ENCODE measurements at places on chromosomes 11 and 22.

GRCh38 chr22:23626286-23626975, 5.7 kb downstream of the DRICH1 start:
- DNase-seq: no peak

DNA sequence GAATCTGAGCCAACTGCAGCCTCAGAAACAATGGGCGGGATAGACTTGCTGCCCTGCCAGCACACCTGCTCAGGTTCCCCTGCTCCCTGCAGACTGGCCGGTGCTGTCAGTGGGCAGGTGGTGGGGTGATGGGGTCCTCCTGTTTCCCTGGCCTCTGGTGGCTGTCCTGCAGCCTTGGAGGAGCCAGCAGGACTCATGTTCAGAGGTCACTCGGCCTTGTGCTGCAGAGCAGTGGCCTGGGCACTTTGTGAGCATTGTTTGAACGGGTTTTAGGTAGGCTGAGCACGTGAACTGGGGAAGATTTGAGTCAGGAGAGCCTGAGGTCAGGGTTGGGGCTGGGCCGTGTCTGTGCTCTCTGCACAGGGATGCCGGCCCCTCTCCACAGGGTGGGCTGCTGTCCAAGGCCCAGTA, 17.6 kb downstream of the PPIL2 start:
- no peak for DNase-seq

GRCh38 chr22:42170946-42171345, 40.3 kb upstream of the CYP2D6 start:
- DNase-seq: no peak

DNA sequence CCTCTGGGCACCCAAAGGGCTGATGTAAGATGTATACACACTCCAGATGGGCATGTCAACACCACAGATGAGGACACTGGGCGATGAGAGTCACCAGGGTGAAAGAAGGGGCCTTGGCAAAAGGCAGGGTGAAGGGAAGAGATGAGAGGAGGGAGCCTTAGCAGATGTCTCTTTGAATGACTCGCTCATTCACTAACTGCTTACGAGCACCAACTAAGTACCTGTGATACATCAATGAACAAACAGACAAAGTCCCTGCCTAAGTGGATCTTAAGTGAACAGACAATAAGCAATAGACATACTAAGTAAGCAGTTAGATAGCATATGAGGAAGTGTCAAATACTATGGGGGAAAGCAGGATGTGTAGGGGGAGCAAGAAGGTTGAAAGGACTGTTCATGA, 7.5 kb downstream of the ME3 start:
- no peak for DNase-seq

- DNase-seq: no peak
Measured at GRCh38 chr11:4916581-4916980, 2.6 kb downstream of the OR51G2 start.

DNA sequence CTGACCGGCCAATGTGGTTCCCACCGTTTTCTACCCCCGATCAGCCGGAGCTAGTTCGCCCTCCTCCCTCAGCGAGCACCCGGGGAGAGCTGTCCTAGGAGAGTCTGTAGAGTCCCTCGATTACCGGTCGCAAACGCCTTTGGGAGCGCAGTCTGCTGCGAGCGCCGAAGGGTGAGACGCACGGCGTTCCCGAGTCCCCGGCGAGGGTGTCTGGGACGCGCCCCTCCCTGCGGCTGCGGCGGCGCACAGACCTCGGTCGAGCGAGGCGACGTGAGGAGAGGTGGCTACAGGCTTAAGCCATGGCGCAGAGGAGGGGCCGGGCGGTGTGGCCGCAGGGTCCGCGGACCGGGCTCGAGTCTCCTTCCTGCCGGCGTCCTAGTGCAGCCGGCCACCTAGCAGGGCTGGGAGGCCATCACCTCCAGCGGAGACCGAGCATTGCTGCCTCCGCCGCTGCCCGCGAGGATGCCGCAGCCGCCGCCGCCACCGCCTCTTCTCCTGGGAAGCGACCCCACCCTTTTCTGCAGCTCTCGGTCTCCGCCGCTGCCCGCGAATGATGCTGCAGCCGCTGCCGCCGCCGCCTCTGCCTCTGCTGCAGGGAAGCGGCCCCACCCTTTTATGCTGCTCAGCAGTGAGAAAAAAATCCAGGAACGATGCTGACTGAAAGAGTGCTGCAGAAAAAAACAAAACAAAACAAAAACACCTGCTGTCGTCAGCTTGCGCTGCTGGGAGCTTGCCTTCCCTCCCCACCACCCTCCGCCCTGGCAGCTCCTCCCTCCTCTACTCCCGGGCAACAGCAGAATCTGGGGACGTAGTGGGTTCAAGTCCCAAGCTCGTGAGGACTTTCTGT, at the start of gene MAP6:
TSS of gene MAP6 (minus strand) at position 588 of the 847 bp plus-strand sequence. CDS start 669 bp downstream, outside the sequence.
- DNase-seq: no peak

- no peak for DNase-seq
Measured at GRCh38 chr11:46319074-46319453, 28.2 kb upstream of the DGKZ start.
